Lung (tissue), 17 donors: ENCODE measurements at places on chromosomes 7 and 10. TPM values are rescaled to one million over a fixed set of nuclear protein-coding genes. Genes with fewer than 3 reads are reported as not detected.
A peak's percentile ranks its signal among the peaks of the same experiment; 100 is the strongest.

ZNF239 gene
- total RNA-seq, result 4.2 TPM

TMEM229A gene
- not detected for total RNA-seq

- no peak for DNase-seq
Measured at GRCh38 chr7:34839645-34840044, 181.6 kb downstream of the NPSR1 start.

DNA sequence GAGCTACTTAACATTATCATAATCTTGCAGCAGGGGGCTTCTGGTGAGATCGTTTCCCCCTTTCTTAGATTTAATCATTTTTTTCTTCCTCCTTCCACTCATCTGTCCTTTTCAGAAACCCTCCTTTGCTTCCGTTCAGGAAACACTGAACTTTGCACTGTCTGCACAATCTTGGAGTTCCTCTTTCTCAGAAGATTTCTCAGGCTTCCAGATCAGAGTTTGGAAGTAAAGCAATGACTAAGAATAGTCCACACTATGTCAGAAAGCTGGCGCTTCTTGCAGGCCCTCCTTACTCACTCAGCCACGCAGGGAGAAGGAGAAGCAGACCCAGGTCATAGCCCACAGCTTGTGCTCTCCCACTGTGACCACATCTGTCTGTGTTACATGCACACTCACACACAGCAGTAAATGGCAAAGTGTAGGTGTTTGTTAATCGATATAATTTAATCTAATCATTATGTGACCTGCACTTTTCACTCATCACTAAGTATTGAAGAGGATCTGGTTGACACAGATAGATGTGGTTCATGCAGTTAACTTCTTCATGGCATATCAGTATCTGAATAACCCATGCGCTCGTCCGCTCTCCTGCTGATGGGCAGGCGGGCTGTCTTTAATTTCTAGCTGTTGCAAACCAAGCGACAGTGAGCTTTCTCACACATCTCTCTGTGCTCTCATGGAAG is 30.2 kb downstream of the ALOX5 start:
- DNase-seq, result no peak

- DNase-seq, result peak; percentile 17
Measured at GRCh38 chr7:3057066-3057420, 13.4 kb upstream of the CARD11 start.

DNA sequence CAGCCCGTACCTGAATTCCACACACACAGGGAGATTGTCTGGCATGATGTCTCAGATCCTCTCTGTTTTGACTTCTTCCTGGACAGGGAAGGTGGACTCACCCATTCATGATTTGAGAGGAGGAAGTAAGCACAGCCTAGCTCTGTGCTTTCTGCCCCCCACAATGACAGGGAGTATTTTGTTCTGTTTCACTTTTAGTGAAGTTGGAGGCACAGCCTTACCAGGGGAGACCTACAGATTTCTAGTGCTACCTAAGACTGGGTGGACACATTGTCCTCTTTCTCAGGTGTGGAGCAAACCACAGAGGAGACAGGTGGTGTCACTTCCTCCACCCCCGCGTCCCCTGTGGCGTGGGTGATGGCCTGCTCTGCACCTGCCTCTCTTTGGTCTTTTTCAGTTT is 408.6 kb upstream of the PFKP start:
- no peak for DNase-seq

- DNase-seq, result no peak
Measured at GRCh38 chr7:46494441-46494840, 573.4 kb upstream of the IGFBP3 start.
